ENCODE measurements at places on chromosomes 1 and 21.
A peak's percentile ranks its signal among the peaks of the same experiment; 100 is the strongest.

DNA sequence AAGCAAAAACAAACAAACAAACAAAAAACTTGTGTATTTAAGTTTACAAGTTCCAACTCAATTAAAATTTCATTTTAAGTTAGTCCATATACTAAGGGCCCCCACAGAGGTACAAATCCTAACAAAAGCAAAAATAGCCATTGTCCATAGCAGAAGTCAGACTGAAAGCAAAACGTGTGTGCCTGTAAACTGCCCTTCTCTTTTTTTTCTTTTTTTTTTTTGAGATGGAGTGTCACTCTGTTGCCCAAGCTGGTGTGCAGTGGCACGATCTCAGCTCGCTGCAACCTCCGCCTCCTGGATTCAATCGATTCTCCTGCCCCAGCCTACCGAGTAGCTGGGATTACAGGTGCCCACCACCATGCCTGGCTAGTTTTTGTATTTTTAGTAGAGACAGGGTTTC, 11.6 kb upstream of the IFNGR2 start:
- DNase-seq: no peak

- DNase-seq: no peak
These were observed 23.2 kb downstream of the HAX1 start for GRCh38 chr1:154295408-154296235.

DNA sequence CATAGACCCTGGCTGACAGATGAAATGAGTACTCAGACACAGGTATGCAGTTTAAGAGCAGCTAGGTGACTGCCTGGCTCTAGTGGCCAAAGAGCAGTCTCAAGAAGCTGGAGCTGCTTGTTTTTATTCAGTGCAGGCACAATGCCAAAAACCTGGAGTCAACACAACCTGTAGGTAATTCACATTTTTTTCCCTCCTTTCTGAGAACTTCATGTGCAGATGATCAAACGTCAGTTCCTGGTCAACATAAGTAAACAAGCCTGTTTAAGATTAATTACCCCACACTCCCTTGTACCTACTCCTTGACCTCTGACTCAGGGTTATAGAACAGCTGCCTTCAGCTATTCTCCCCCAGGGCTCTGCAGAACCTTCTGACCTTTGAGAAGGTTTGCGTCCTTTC, 17.3 kb upstream of the ACADM start:
- DNase-seq: no peak

DNA sequence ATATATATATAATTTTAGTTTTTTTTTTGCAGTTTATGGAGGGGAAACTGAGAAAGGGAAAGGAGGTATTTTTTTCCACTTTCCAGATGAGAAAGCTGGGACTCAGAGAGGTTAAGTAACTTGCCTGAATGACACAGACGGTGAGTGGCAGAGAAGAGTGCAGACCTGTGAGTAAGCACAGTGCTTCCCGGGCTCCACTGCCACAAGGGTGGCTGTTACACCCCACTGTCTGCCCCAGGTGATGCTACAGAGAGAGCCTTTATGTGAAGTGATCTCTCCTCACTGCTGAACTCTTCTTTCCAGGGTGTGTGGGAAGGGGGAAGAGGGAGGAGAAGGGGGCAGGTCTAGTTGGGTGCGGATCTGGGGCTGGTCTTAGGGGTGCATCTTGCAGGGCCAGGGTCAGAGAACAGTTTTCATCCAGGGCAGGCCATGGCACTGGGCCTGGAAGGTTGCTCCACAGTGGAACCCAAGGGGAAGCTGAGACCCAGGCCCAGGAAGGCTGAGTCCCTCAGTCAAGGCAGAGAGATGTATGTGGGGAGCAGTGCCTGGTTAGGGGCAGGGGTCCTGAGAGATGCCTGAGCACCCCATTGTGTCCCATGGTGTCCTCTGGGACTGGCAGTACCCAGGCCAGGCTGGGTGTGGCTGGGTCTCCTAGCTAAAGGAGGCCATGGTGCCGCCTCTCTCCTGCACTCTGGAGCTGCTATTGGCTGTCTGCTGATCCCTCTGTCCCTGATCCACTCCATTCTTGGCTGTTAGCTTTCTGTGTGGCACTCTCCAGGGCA, 357.5 kb downstream of the PTPRU start:
- DNase-seq: no peak

- peak; percentile 27 for DNase-seq
These were observed 32.8 kb upstream of the IL19 start for GRCh38 chr1:206737729-206738201.

GRCh38 chr21:36471254-36471723, 8.6 kb downstream of the CLDN14 start:
- DNase-seq: no peak

DNA sequence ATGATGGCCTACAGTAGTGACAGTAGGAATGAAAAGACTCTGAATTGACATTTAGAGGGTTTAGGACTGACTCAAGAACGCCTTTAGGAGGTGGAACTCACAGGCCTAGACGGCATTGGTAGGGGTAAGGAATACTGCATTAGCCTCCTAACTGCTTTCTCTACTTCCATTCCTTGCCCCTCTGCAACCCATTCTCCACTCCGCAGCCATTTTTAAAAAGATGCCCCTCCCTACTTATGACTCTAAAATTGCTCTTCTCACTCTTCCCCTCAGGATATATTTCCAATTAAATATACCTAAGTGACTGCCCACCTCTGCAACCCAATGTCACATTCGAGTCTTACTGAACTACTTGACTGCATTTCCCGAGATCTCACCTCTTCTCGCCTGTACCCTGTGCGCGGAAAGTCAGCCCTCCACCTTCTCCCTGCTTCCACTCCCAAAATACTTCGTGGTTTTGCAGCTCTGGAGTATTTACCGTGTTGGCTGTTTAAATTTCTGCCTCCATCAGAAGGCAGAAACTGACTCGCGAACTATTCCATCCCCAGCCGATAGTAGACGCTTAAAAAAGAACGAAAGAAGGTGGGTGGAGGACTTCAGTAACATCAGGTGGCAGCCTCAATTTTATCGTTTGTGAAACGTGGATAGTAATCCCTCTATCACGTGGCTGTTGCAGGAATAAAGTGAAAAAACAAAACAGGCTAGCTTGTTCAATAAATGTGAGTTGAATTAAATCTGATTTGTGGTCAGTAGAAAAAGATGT, 1.1 kb upstream of the YBX1 start:
- DNase-seq: peak; percentile 25

GRCh38 chr1:17198476-17199258, 6.3 kb upstream of the PADI1 start:
- DNase-seq: no peak

DNA sequence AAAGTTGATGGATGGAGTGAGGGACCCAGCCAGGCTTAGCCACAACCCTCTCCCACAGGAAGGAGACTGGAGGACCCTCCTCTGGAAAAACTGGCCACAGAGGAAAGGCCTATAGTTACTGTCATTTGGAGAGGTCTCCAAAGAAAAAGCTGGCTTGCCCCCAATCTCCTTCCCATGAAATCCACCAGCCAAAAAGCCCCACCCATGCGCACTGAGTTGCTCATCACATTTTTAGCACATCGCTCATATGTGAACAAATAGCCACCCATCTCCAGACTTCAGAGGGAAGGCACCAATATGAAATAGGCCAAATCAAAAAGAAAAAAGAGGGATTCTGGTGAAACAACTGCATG, 36.9 kb upstream of the QSOX1 start:
- DNase-seq: no peak

- no peak for DNase-seq
These were observed 32.9 kb upstream of the VAV3 start for GRCh38 chr1:107997866-107998265.

DNA sequence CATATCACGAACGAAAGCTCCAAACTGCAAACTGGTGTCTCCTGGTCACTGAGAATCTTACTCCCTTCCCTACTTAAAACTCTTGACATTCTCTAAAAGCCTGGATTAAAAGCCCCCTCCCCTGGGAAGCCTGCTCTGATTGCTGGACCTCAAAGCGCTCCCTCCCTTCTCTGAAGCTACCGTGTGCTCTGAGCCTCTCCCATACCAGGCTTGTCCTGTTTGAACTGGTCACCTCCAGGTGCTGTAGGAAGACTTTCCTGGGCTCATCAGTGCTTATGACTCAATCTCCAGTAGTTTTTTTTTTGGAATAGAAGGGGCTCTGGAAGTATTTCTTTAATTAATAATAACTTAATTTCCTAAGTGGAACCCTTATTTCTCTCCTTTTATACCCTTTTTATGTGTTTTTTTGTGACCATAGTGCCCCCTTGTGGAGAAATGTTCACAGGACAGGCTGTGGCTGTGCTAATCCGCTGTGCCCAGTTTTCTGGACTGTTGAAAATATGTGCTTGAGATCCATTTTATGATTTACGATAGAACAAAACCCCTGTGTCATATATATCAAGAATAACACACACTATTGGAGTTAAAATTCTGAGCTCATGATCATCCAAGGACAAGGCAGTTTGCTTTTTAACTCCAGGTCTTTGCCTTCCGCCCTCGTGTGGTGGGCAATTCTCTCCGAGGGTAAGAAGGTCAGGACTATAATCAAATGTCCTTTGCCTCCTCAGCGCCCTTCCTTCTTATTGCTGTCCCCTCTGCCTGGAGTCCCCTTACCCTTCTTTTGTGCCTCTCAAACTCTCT, 16.9 kb downstream of the MTARC1 start:
- peak; percentile 9 for DNase-seq

- peak; percentile 76 for DNase-seq
These were observed 482.4 kb downstream of the NPHP4 start for GRCh38 chr1:5509664-5510452.

GRCh38 chr1:156126043-156126629, 11.6 kb downstream of the LMNA start:
- peak; percentile 68 for DNase-seq

GRCh38 chr1:10602936-10603335, 128.2 kb downstream of the PEX14 start:
- DNase-seq: no peak

DNA sequence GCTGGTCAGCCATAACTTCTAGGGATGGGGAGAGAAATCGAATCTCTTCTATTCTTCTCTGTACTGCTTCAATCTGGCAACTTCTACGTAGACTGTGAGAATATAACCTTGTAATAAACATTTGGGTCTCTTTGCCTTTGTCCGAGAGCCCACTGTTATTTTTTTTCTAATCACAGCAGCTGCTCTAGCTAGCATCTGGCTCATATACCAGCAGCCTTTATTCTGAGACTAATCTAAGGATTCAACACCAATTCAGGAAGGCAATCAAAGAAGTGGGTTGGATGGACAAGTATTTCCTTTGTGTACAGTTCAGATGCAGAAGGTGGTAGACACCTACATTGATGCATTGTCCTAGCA, 15.6 kb downstream of the PCP4 start:
- DNase-seq: no peak

GRCh38 chr1:216562383-216562782, 139.1 kb upstream of the USH2A start:
- DNase-seq: no peak

GRCh38 chr1:226480461-226480860, 68.1 kb upstream of the STUM start:
- no peak for DNase-seq

DNA sequence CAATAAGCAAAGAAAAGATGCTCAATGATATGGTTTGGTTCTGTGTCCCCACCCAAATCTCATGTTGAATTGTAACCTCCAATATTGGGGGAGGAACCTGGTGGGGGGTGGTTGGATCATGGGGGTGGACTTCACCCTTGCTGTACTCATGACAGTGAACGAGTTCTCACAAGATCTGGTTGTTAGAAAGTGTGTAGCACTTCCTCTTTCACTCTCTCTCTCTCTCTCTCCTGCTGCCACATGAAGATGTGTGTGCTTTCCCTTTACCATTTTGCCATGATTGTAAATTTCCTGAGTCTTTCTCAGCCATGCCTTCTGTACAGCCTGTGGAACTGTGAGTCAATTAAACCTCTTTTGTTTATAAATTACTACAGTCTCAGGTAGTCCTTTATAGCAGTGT, 248.4 kb downstream of the HHIPL2 start:
- DNase-seq: no peak

GRCh38 chr21:35663856-35664606, 396.3 kb downstream of the SETD4 start:
- no peak for DNase-seq

DNA sequence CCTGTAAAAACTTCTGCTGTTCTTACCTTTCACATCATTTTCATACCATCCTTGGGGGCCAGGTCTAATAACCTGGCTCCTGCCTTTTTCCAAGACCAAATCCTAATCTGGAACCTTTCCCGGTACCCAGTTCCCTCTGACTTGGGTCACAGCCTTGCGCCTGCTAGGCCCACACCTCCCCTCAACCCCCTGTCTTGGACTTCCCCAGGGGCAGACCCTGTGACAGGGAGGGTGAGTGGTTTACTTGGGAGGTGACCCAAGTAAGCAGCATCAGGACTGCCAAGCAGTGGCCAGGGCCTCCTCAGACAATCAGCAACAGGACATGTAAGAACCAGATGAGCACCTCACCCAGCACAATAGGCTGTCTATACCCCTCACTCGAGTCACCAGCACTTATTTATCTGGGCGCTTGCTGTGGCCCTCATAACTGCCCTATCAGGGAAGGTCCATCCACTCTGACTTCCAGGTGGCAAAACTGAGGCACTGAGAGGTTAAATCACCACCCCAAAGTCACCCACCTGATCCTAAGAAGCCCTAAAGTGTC, 124.7 kb downstream of the MATN1 start:
- DNase-seq: no peak

DNA sequence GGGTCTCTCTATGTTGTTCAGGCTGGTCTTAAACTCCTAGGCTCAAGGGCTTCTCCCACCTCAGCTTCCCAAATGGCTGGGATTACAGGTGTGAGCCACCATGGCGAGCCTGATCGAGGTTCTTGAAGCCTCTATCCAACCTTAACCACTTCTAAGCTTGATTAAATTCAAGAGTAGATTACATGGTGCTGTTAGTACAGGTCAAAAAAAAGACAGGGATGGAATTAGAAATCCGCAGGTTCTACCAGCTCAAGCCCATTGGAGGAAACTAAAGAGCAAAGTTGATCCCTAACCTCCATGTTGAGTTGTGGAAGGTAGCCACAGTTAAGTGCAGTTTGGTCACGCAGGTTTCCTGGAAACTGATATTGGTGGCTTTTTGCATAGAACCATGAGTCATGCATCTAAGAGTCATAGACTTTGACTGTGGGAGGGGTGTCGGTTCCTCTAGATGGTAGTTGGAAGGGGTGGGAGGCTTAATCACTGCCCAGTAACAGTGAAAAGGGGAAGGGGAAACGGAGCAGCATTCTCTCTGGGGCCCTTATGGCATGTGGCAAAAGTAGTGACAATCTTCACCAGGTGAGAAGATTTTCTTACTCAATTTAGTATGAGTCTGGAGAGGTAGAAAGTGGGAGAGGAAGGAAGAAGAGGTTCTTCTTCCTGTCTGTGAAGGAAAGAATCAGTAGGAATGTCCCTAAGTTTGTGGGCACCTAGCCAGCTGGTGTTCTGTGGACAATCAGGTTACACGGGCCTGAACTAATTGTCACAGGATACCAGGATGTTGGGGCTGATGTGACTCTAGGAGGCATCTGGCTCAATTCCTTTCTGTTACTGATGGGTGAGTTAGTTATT, 7.0 kb downstream of the CD53 start:
- DNase-seq: peak; percentile 69

- no peak for DNase-seq
These were observed 102.0 kb downstream of the IER5 start for GRCh38 chr1:181190364-181191035.

- no peak for DNase-seq
These were observed 11.2 kb downstream of the THEMIS2 start for GRCh38 chr1:27883536-27883935.

Data from activated naive CD4-positive, alpha-beta T cell treated with Interleukin-2 at 50 U/mL for 16 hours (primary cell).